Fibroblast of upper back skin (primary cell): ENCODE measurements at places on chromosomes 3 and 15.

DNA sequence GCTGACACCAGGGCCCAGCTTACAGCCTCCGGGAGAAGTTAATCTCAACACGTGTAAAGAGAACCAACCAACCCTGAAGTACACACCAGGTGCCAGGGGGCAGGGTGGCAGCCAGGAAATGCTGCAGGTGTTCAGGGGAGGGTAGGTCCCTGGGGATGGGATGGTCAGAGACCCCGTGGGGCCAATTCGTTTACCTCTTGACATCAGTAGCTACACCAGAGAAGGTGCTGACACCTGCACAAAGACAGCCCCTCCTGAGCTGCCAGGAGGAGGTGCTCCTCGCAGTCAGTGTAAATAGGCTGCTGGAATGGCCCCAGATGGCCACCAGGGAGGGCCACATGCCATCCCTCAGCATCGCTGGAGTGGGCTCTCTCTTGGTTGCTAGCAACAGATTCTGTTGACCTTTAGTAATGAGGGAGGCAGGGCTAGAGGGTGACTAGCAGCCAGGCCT is 52.8 kb downstream of the CORO2B start:
- no peak for DNase-seq

- no peak for DNase-seq
These were observed 73.2 kb upstream of the SLC4A7 start for GRCh38 chr3:27557411-27557810.

GRCh38 chr3:108509871-108510270 is 525 bp downstream of the MYH15 start:
- DNase-seq: no peak

DNA sequence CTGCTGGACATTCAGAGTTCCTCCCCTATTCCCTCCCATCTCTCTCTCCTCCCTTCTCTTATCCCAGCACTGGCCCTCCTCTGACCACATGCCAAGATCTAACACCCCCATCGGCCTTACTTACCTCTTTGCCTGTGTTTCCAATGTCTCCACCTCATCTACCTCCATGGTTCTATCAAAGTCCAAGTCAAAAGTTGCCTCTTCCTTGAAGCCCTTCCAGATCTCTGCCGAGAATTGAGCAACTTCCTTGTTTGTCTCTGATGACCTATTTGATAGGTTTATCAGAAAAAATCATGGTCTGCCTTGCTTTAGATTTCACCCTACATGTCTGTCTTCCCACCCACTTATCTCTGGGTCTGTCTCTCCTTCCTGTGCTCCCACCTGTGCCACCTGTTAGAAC is 69.7 kb upstream of the ITGA11 start:
- no peak for DNase-seq

GRCh38 chr3:193040836-193041672 is 123.4 kb upstream of the MB21D2 start:
- peak; percentile 49 for DNase-seq

DNA sequence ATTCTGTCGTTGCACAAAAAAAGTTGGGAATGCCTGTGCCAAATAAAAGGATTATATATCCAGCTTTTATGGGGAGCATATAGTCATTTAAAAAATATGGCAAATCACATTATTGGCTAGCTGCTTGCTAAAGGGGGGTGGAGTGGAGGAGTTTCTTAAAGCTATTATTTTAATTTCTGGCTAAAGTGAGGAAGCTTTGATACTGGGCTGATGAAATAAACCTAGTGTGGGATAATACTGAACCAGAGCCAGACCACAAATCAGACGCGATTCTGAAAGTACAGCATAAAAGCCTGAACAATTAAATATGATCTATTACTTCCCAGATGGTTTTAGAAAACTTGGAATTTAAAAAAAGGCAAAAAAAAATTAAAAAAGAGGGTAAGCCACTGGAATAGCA is 14.4 kb downstream of the POLR2M start:
- peak; percentile 78 for DNase-seq

- DNase-seq: peak; percentile 16
These were observed 10.0 kb upstream of the ST8SIA2 start for GRCh38 chr15:92383519-92384324.

DNA sequence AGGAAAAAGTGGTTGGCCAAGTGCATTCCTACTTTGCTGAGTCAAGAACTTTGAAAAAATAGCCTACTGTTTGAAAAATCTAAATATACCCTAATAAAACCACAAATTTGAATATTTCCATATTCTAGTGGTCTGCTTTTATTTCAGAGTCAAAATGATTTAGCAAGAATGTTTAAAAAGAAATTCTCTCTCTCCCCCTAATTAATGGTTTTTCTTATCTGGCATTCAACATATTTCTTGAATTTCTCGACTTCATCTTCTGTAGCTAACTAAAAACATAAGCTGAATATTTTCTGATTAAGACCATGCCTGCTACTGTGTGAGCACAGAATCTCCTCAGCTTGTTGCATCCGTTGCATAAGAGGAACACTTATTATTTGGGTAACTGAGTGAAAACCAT is 563.5 kb upstream of the TBL1XR1 start:
- DNase-seq: peak; percentile 95

- no peak for DNase-seq
These were observed 6.3 kb downstream of the IDH3A start for GRCh38 chr15:78155355-78155939.

DNA sequence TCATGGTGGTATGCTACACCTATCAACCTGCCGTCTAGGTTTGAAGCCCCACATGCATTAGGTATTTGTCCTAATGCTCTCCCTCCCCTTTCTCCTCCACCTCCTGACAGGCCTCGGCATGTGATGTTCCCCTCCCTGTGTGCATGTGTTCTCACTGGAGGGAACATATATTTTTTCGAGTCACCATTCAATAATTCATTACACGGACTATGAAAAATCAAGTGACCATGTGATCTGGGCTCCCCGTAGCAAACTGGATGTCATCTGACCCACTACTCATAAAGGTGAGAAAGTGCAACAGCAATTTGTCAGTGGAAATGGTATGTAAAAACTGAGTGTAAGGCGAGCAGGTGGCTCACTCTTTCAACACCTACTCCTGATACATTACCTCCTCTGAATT is 224.3 kb upstream of the RASGRP1 start:
- no peak for DNase-seq

GRCh38 chr3:124761250-124761796 is 31.1 kb downstream of the UMPS start:
- DNase-seq: peak; percentile 81

GRCh38 chr3:194961571-194961970 is 275.9 kb downstream of the FAM43A start:
- no peak for DNase-seq

GRCh38 chr15:101273534-101273933 is 3.8 kb downstream of the SELENOS start:
- DNase-seq: no peak
